ENCODE measurements at places on chromosomes 6 and 20.

DNA sequence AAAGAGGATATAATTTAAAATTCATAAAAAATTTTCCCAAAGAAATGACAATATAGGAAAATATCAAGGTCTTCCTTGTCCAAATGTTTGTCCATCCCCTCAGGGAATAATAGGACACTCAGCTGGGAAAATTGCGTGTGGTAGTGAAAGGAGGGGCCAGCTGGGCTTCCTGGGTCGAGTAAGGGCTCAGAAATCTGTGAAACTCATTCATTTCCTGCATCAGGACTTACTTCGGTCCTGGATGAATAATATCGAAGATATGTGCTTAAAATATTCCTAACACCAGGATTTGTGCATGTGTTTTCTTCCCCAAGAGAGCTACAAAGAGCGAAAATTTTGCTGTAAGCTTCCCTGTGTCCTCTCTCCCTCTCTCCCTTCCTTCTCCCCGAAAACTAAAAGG is 118.2 kb upstream of the GJE1 start:
- DNase-seq, result no peak

DNA sequence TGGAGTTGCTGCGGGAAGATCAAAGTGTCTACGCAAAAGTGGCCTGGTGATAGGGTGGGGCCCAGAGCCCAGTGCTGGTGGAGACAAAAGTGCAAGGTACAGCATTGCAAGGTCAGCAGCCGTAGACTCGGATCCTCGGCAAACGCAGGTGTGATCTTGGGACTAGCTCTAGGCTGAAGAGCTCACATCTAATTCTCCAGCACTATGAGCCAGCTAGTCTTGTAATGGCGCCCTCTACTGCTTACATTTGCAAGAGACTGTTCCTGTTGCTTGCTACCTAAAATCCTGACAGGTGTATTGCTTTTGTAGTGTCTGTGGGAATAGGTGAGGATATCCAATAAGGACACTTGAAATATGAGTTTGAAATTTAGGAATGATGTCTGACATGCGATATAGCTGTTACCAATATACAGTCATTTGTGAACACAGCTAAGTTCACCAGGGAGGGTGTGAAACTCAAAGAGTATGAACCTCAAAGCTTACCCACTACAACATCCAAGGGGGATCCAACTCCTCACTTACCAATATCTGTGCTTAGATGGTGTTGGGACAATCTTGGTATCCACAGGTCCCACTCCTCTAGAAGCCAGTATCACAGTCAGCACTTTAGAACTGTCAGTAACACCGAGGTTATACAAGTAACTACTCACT is 58.4 kb downstream of the PDE7B start:
- peak; percentile 29 for DNase-seq

DNA sequence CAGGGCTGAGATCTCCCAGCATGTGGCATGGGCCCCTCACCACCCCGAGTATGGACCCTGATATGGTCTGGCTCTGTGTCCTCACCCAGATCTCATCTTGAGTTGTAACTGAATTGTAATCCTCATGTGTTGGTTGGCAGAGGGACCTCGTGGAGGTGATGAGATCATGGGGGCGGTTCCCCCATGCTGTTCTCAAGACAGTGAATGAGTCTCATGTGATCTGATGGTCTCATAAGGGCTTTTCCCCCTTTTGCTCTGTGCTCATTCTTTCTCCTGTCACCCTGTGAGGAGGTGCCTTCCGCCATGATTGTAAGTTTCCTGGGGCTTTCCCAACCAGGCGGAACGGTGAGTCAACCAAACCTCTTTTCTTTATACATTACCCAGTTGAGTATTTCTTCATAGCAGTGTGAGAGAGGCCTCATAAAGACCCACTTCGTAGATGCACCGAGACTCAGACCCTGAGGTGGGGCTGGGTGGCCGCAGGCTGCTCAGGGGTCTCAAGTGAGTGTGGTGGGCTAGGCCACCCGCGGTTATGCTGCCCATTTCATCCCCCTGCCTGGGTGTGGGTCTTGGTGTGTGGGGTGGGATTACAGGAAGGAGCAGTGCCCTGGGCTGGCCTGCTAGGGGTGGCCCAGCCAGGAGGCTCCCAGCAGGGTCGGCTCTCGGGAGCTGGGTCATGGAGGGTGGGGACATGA is 26.2 kb upstream of the GATA5 start:
- peak; percentile 79 for DNase-seq

GRCh38 chr6:165800337-165800736 is 137.3 kb upstream of the PDE10A start:
- no peak for DNase-seq

DNA sequence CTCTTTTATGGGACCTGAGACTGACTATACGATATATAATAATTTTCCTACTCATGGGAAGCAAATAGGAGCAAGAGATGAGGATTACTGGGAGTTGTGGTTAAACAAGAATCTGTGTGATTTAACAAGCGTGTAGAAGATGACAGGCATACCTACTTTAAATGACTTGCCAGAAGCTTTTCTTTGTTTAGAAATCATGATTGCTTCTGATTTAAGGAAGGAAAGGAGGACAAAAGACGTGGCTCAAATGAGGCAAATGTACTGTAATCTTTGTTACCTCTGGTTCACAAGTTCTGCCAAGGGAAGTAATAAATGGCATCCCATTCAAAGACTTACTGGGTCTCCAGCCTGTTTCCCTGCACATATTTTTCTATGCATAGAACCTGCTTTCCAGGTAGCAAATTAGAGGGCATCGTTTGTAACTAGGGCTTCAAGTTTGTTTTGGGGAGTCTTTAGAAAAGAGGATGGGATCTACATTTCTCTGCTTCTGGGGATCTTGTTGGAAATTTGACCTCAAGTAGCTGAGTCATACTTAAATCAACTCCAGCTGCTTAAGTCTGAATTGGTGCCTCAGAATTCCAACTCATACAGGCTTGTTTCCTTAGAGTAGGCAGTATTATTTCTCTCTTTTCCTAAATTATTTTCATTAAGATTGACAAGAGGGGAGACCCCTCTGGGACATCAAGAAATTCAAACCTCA is 2.9 kb upstream of the TRMT11 start:
- DNase-seq, result no peak

DNA sequence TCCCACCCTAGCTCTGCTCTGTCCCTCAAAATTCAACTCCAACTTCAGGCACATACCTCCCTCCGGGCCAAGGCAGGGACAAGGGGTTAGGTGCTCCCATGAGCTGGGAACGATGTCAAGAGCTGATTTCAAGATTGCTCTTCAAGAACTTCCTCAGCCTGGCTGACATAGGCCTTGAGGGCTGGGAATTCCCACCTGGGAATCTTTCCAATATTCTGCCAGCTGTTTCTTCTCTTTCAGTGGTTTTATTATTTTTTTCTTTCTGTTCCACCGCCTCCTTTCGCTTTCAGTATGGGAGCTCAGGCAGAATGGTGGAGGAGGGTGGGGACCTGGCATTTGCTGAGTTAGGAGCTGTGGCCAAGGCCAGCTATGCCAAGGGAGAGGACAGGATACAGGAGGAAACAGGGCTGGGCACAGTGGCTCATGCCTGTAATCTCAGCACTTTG is 33.7 kb downstream of the SRSF3 start:
- no peak for DNase-seq

GRCh38 chr6:134663800-134664535 is 285.9 kb downstream of the ALDH8A1 start:
- no peak for DNase-seq

GRCh38 chr6:2984738-2985406 is 13.5 kb upstream of the SERPINB6 start:
- DNase-seq, result no peak
